Upper lobe of left lung (tissue), 6 donors: ENCODE measurements at places on chromosomes 4 and X. TPM values are rescaled to one million over a fixed set of nuclear protein-coding genes. Genes with fewer than 3 reads are reported as not detected.

RAB40AL gene
- total RNA-seq = 1.4 TPM

ADAMTS3 gene
- total RNA-seq = 1.6 TPM

PTPN13 gene
- 96.8 TPM for total RNA-seq

HHIP gene
- 34.6 TPM for total RNA-seq

DNAAF6 gene
- total RNA-seq = not detected

TMEM271 gene
- not detected for total RNA-seq

CLTRN gene
- total RNA-seq = 5.2 TPM

UGT2B10 gene
- total RNA-seq = not detected

SOWAHD gene
- total RNA-seq = 3.2 TPM

SYN1 gene
- 0.20 TPM for total RNA-seq

MAP7D2 gene
- 13.4 TPM for total RNA-seq

DCAF12L1 gene
- not detected for total RNA-seq

- no peak overlapping the region for H3K4me3 ChIP-seq
- DNase-seq = no peak
- no peak overlapping the region for H3K27ac ChIP-seq
- H3K36me3 ChIP-seq = no peaks in the 10 kb centered on the region
- H3K27me3 ChIP-seq = no peaks in the 10 kb centered on the region
These were observed 2144.7 kb downstream of the PCDH7 start for GRCh38 chr4:32864713-32865351.

GRCh38 chr4:139622901-139623381 lies 42.7 kb upstream of the MGST2 start:
- no peaks in the 10 kb centered on the region for H3K4me1 ChIP-seq
- DNase-seq = no peak
- H3K4me3 ChIP-seq = no peak overlapping the region
- no peak overlapping the region for H3K27ac ChIP-seq

DNA sequence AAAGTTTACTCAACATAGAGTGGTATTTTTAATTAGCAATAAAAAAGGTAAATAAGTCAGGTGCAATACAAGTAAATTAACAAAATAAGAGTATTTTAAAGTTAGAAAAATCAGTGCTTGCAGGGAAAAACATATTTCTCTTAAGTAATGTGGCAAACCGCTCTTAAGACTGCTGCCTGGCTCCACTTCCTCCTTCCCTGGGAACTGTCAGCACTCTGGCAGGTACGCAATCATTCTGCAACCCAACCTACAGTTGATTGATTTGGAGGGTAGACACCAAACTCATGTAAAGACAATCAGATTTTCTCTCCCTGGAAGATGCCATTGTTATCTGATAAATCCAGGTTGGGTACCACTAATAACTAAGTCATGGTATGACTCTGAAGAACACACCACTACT lies 63.9 kb downstream of the PPP3CA start:
- H3K27ac ChIP-seq = no peak overlapping the region
- peaks cover 36% of the 10 kb centered on the region for H3K4me1 ChIP-seq
- no peaks in the 10 kb centered on the region for H3K27me3 ChIP-seq

- H3K27ac ChIP-seq = no peak overlapping the region
- no peaks in the 10 kb centered on the region for H3K36me3 ChIP-seq
- no peak overlapping the region for H3K4me3 ChIP-seq
- H3K4me1 ChIP-seq = no peaks in the 10 kb centered on the region
- H3K27me3 ChIP-seq = no peaks in the 10 kb centered on the region
These were observed 51.7 kb downstream of the TMEM154 start for GRCh38 chr4:152628128-152628527.

DNA sequence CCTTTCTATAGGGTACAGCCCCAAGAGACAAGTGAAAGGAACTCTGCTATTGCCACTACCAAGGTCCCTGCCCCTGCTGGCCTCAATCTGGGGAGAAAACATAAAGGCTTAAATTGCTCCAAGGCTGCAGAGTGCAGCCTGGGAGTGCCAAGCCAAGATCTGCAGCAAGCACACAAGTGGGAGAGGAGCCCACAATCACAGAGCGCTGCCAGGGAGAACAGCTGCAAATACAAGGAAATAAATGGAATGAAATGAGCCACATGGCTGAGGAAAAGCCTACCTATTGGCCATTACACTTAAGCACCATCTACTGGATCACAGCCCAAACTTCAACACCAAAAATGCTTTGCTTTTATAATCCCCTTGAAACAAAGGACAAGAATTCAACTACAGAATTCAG lies 582.4 kb downstream of the FAM133A start:
- H3K36me3 ChIP-seq = no peaks in the 10 kb centered on the region
- no peaks in the 10 kb centered on the region for H3K4me1 ChIP-seq
- H3K27ac ChIP-seq = no peak overlapping the region
- no peak overlapping the region for H3K4me3 ChIP-seq
- DNase-seq = no peak

- H3K4me1 ChIP-seq = no peaks in the 10 kb centered on the region
- no peak overlapping the region for H3K27ac ChIP-seq
- no peak overlapping the region for H3K4me3 ChIP-seq
- DNase-seq = no peak
- H3K27me3 ChIP-seq = no peaks in the 10 kb centered on the region
These were observed 1783.1 kb downstream of the PCDH7 start for GRCh38 chr4:32503241-32503640.

- no peak overlapping the region for H3K27ac ChIP-seq
- no peak overlapping the region for H3K4me3 ChIP-seq
- no peaks in the 10 kb centered on the region for H3K27me3 ChIP-seq
- H3K4me1 ChIP-seq = no peaks in the 10 kb centered on the region
These were observed 418.2 kb downstream of the STIM2 start for GRCh38 chr4:27278615-27279375.

DNA sequence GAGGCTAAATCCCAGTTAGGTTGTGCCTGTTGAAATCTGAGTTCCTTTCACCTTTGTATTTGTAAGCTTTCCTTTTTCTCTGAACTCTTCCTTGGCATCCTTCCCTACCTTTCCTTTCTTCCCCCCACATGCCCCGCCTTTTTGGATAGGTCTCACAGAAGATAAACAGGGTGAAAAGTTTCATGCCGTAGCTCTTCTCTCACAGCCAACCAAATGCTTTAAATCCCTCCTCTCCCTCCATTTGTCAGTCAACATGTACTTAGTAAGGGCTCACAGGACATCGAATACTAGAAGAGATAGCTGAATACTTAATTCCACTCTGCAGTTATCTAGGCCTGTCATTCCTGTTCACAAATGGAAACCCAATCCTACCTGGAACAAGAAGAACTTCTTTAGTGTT lies 107.1 kb upstream of the BMPR1B start:
- no peaks in the 10 kb centered on the region for H3K27me3 ChIP-seq
- H3K4me1 ChIP-seq = no peaks in the 10 kb centered on the region
- no peak for DNase-seq
- H3K4me3 ChIP-seq = no peak overlapping the region
- no peak overlapping the region for H3K27ac ChIP-seq
- peaks cover 3% of the 10 kb centered on the region for H3K36me3 ChIP-seq

DNA sequence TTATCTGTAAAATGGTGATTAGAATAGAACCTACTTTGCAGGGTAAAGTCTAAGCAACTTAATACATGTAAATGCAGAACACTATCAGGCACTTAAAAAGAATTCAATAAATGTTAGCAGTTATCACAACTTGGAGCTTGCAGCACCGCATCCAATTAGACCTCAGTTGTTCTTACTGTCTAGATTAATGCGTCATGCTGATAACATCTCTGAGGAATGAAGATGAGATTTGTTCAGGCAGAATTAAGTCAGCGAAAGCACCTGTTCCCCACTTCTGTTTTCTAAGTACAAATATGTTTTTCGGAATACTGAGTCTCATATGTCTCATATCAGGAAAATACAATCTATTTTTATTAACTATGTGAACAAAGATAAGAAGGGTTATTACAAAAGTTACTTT lies 58.7 kb downstream of the TMA16 start:
- H3K36me3 ChIP-seq = no peaks in the 10 kb centered on the region
- H3K4me1 ChIP-seq = peaks cover 14% of the 10 kb centered on the region
- no peak overlapping the region for H3K4me3 ChIP-seq
- DNase-seq = no peak

GRCh38 chr4:128461291-128462102 lies 173.9 kb upstream of the PGRMC2 start:
- no peaks in the 10 kb centered on the region for H3K4me1 ChIP-seq
- no peak for DNase-seq
- no peaks in the 10 kb centered on the region for H3K27me3 ChIP-seq
- H3K36me3 ChIP-seq = no peaks in the 10 kb centered on the region
- no peak overlapping the region for H3K27ac ChIP-seq

DNA sequence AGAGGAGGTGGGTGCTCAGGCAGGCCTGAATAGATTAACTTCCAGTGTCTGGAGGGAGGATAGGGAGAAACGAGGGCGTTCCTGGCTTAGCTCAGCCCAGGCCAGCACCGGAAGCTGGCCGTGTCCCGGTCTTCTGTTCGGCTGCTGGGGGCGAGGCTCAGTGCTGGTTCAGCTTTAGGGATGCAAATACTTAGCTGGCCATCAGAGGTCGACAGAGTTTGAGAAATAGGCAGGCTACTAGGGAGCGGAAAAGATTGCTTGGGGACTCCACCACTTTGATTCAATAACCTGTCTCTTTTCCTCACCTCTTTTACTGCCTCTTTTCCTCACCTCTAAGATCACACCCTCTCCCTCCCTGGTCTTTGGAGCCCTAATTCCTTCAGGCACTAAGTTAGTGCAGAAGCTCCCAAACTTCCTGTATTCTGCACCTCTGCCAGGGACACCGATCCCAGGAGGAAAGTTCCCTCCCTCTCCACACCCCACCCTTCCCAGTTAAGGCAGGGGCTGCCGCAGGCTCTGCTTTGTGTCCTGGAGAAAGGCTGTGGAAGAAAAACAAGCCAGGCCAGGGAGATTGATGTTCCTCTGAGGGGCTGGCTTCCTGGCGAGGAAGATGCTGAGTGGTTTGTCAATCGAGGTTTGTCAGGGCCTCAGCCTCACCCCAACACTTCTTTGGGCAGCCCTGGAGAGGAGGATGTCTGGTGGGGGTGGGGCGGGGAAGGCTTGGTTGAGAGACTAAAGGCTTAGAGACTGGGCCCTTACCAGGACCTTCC lies 6.0 kb upstream of the EFNB1 start:
- H3K27ac ChIP-seq = no peak overlapping the region
- peak; percentile 23 for DNase-seq
- no peak overlapping the region for H3K4me3 ChIP-seq
- no peaks in the 10 kb centered on the region for H3K27me3 ChIP-seq
- no peaks in the 10 kb centered on the region for H3K36me3 ChIP-seq
- no peaks in the 10 kb centered on the region for H3K4me1 ChIP-seq

GRCh38 chr4:38867478-38868058 lies at the start of gene FAM114A1:
FAM114A1 (plus strand) TSS chr4:38867806; CDS start chr4:38878079, 10,273 bp downstream.
- DNase-seq = peak; percentile 87
- no peaks in the 10 kb centered on the region for H3K36me3 ChIP-seq
- H3K27me3 ChIP-seq = no peaks in the 10 kb centered on the region
- peaks cover 20% of the 10 kb centered on the region for H3K4me1 ChIP-seq

- peak; percentile 39 for DNase-seq
- no peaks in the 10 kb centered on the region for H3K36me3 ChIP-seq
- no peaks in the 10 kb centered on the region for H3K27me3 ChIP-seq
- H3K4me1 ChIP-seq = no peaks in the 10 kb centered on the region
- H3K4me3 ChIP-seq = no peak overlapping the region
- no peak overlapping the region for H3K27ac ChIP-seq
These were observed 7.8 kb upstream of the PIGA start for GRCh38 chrX:15343075-15343476.

- no peaks in the 10 kb centered on the region for H3K27me3 ChIP-seq
- no peaks in the 10 kb centered on the region for H3K36me3 ChIP-seq
- no peak for DNase-seq
- no peak overlapping the region for H3K27ac ChIP-seq
- H3K4me3 ChIP-seq = no peak overlapping the region
These were observed 95.4 kb upstream of the USP38 start for GRCh38 chr4:143089291-143089690.

DNA sequence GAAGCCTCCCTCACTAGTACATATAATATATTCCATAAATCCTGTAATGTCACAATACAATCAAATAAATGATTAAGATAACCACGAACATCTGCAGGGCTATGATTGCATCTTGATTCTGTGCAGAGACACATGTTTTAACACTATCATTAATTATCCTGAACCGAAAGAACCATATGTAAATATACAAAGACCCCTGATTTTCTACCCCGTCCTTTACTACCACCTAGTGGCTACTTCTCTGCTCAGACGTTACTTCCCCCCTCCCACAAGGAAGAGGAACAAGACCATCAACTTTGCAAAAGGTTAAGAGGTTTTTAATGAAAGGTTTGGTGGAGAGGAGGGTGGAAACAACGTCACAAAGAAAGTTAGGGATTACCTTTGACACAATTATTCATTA lies 134.0 kb downstream of the COL4A6 start:
- H3K27me3 ChIP-seq = no peaks in the 10 kb centered on the region
- no peaks in the 10 kb centered on the region for H3K36me3 ChIP-seq
- no peaks in the 10 kb centered on the region for H3K4me1 ChIP-seq

- H3K4me1 ChIP-seq = no peaks in the 10 kb centered on the region
- H3K27ac ChIP-seq = no peak overlapping the region
- no peak overlapping the region for H3K4me3 ChIP-seq
- no peak for DNase-seq
- H3K27me3 ChIP-seq = no peaks in the 10 kb centered on the region
These were observed 378.4 kb downstream of the PABPC4L start for GRCh38 chr4:133823177-133823576.

DNA sequence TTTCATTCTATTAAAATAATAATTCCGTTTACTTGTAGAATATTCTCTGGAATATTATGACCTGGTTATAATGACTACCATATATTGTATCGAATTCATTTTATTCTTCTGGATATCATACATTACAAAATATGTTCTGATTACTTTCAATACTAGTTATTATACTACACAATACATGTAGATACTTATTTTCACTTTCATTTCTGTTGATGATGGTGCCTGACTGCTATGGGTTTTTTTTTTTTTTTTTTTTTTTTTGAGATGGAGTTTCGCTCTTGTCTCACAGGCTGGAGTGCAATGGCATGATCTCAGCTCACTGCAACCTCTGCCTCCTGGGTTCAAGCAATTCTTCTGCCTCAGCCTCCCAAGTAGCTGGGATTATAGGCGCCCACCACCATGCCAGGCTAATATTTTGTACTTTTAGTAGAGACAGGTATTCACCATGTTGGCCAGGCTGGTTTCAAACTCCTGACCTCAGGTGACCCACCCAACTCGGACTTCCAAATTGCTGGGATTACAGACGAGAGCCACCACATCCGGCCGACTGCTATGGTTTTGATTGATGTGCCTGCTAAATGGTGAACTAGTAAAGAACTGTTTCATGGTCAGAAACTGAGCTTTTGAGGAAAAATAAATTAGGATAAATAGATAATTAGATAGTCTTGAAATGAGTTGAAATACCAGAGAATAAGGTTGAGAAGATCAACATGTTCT lies 39.5 kb downstream of the PCDH10 start:
- no peaks in the 10 kb centered on the region for H3K4me1 ChIP-seq
- no peak for DNase-seq
- H3K27me3 ChIP-seq = no peaks in the 10 kb centered on the region
- H3K36me3 ChIP-seq = no peaks in the 10 kb centered on the region
- H3K27ac ChIP-seq = no peak overlapping the region

DNA sequence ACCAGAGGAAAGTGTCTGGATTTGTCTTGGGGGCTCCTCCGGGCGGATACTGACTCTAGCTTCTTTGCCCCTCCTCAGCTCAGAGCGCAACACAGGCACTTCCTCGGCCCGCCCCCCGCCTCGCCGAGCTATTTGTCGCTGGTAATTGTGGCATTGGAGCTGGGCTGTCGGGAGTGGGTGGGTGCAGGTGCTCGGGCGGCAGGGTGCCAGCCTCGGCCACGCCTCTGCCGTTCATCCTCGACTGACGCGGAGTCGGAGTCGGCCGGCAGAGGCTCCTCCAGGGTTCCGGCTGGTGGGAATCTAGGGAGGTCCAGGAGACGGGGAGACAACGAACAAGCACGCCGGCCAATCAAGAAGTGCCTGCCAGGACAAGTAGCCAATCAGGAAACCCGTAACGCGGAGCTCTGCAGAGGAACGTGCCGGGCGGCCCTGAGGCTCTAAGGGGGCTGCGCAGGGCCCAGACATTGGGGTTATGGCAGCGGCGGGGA lies 3.9 kb upstream of the SYN1 start:
- H3K4me3 ChIP-seq = peak overlapping the region; percentile 7
- H3K27ac ChIP-seq = no peak overlapping the region
- H3K4me1 ChIP-seq = peaks cover 3% of the 10 kb centered on the region
- peaks cover 3% of the 10 kb centered on the region for H3K36me3 ChIP-seq
